ENCODE measurements at places on chromosomes 12 and 14. TPM values are rescaled to one million over a fixed set of nuclear protein-coding genes. Genes with fewer than 3 reads are reported as not detected.

KCNC2 gene
- not detected for total RNA-seq

RND1 gene
- total RNA-seq = 0.60 TPM

GRCh38 chr12:93195511-93195910, 182.2 kb upstream of the NUDT4 start:
- DNase-seq = no peak

GRCh38 chr14:48900565-48900964, 685.6 kb downstream of the RPS29 start:
- DNase-seq = no peak

DNA sequence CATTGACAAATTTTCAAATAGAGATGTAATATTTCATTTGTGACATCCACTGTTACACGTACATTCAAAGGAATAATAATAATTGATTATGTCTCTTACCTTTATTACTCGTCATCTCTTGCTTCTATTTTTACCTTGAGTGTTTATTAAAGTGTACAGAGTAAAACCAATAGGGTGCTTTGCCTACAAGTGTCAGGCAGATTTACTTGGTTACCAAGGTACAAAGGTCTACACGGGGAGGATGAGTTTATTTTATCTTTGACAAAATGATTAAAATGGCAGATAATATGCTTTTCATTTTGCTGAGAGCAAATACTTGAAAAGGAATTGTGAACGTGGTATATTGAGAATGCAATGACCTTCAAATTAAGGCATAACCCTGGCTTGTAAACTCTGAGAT, 137.8 kb upstream of the SOX5 start:
- DNase-seq = no peak

DNA sequence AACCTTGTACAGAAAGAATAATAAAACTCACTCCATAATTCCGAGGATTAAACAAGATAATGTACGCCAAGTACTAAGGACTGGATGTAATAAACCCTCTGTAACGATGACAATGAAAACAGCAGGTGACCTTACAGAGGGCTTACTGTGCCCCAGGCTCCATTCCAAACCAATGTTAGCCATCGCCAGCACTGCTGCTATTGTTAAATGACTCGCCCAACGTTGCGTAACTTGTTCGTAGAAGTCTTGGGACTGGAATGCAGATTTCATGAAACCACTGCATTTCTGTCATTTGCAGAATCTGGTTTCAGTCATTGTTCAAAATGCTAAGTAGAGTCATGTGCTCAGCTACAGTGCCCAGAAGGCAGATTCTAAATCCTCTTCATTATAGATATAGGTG, 728 bp upstream of the STON2 start:
- no peak for DNase-seq
